CD4-positive, alpha-beta T cell treated with Interleukin-21 for 1 hour (primary cell): ENCODE measurements at places on chromosomes 1 and 21.

DNA sequence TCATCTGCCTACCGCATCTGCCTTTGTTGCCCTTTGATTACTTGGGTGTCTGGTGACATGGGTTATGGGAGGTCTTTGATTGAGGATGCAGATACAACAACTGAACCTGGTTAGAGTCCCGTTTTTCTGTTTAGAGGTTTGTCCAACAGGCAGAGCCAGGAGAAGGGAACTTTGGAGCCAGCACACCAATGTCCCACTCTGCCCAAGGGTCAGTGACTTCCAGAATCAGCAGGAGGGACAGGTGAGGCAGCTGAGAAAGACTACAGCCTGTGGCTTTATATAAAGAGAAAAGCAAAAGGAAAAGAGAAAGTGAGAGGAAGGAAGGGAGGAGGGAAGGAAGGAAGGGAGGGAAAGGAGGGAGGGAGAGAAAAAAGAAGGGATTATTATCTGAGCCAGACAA is 101.5 kb upstream of the ZNF644 start:
- DNase-seq, result no peak

GRCh38 chr1:166947398-166948043 is 27.8 kb downstream of the ILDR2 start:
- DNase-seq, result no peak

DNA sequence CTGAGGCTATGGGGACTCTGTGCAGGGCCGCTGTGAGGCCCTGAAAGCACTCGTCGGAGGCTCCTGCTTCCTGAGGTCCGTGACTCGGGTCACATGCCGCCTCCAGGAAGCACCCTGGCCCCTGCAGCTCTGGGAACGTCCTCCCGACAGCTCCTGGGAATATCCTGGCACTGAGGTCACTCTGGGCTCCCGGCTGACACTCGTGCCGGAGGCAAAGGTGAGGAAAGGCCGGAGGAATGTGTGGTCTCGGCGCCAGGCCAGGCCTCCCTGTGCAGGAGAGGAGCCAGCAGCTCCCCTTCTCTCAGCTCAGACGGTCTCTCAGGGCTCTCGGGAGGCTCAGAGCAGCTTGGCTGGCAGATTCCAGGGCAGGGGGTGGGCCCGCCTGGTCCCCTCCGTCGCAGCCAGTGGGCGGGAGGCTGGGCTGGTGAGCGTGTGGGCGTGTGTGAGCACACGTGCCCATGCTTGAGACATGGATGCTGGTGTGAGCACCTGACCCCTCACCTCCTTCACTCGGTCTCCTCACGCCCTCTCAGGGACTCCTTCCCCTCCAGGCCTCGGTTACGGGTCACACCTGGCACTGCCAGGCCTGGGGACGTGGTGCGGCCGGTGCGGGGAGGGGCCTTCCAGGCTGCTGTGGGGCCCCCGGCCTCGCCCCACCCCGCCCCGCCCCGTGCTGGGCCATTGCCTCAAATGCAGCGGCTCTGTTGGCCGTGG is 5.5 kb upstream of the RNF223 start:
- peak; percentile 25 for DNase-seq

DNA sequence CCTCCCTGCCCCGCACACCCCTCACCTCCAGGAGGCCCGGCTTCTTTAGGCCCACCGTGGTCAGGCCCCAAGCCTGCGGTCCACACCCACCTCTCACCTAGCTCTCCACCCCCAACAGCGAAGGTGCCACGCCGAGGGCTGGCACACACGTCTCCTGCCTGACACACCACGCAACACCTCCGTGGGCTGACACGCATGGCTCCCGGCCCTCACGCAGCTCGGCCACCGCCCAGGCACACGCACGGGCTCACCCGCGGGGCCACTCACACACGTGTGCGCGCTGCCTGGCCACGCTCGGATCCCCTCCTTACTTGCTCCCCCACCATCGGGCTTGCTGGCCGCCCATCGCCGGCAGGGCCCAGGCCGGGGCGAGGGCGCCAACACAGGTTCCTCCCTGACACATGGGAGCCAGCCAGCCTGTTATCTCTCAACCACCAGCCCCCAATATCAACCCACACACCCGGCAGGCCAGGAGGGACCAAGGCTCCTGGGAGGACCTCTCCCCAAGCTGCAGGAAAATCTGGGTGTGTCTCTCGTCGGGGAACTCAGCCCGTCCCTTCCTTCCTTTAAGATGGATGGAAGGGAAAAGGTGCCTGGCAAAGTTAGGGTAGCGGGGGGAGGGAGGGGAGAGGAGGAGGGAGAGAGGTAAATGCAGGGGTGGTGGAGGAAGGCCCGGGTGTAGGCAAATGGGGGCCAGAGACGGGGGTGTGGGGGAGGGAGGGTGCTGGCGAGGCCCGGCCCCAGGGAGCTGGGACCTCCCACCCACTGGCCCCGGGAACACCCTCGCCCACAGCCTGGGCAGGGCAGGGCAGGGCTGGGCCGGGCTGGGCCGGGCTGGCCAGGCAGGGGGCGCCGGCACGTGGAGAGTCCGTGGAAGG is 546 bp downstream of the ELOVL1 start:
- peak; percentile 22 for DNase-seq

- no peak for DNase-seq
Observed at GRCh38 chr1:116368241-116368640, 4.8 kb upstream of the ATP1A1 start.

GRCh38 chr1:66542314-66542713 is 8.4 kb downstream of the SGIP1 start:
- DNase-seq, result no peak

- DNase-seq, result no peak
Observed at GRCh38 chr1:151817353-151817730, 12.1 kb upstream of the LINGO4 start.

DNA sequence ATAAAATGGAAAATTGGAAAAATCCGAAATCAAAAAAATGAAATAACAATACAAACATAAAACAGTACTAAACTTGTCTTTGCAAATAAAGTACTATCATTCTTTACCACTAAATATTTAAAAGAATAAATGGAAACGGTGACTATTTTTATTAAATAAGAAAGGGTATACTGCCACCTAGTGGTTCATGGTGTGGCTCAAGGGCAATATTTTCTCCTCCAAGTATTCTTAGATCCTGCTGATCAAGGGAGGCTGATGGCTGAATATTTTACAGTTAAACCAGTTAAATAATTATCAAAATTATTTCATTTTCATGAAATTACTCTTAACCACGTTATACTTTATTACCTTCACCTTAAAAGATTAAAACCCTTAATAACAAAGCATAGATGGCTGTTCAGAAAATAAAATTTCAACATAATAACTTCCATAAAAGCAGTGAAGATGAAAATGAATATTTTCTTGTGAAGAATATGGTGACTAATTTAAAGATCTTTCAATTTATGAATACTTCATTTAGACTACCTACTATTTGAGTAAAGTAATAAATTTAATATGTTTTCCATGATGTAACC is 1793.9 kb downstream of the NCAM2 start:
- peak; percentile 21 for DNase-seq
